CD4-positive, CD25-positive, alpha-beta regulatory T cell (primary cell): ENCODE measurements at places on chromosomes 5 and 9. TPM values are rescaled to one million over a fixed set of nuclear protein-coding genes. Genes with fewer than 3 reads are reported as not detected.
A peak's percentile ranks its signal among the peaks of the same experiment; 100 is the strongest.

- peaks cover 25% of the 10 kb centered on the region for H3K36me3 ChIP-seq
- peak overlapping the region; percentile 89 for H3K4me3 ChIP-seq
- peak overlapping the region; percentile 72 for H3K27ac ChIP-seq
These were observed 645 bp downstream of the SAP30L start for GRCh38 chr5:154446195-154447088.

The STC2 gene
- total RNA-seq: not detected

DNA sequence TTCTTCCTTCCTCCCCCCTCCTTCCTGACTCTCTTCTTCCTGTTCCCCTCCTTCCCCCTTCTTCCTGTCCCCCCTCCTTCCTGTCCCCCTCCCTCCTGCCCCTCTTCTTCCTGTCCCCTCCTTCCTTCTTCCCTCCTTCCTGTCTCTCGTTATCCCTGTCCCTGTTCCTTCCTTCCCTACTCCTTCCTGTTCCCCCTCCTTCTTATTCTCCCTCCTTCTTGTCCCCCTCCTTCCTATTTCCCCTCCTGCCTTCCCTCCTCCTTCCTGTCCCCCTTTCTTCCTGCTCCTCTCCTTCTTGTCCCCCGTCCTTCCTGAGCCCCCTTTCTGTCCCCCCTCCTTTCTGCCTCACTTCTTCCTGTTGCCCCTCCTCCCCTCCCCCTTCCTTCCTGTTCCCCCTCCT lies 70.6 kb downstream of the COL5A1 start:
- H3K4me3 ChIP-seq: no peak overlapping the region
- H3K36me3 ChIP-seq: no peaks in the 10 kb centered on the region
- H3K27ac ChIP-seq: peak overlapping the region; percentile 68
- no peaks in the 10 kb centered on the region for H3K4me1 ChIP-seq
- no peak for DNase-seq

The AGTPBP1 gene
- 55.6 TPM for total RNA-seq

- no peak for DNase-seq
- H3K4me1 ChIP-seq: no peaks in the 10 kb centered on the region
- H3K36me3 ChIP-seq: no peaks in the 10 kb centered on the region
- H3K4me3 ChIP-seq: no peak overlapping the region
- H3K27me3 ChIP-seq: peaks cover 31% of the 10 kb centered on the region
- no peak overlapping the region for H3K27ac ChIP-seq
These were observed 108.4 kb downstream of the ESM1 start for GRCh38 chr5:54876976-54877375.

DNA sequence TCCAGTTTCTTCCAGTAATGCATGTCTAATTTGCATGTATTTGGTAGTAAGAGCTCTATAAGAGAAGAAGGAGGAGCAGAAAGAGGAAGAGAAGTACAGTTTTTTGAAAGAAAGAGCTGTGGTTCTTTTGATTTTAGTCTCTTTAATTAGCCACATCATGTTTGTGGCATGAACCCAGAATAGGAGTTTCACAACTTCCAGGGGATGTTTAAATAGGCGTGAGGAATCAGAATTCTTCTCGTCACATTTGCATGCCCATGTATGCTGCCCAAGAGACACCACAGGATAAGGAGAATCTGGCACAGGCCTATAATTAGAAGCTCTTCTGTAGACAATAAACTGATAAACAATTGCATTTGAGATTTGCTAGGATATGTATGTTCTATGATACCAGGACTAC lies 78.7 kb downstream of the GAS1 start:
- no peaks in the 10 kb centered on the region for H3K4me1 ChIP-seq
- no peak for DNase-seq
- H3K27me3 ChIP-seq: peaks cover 2% of the 10 kb centered on the region
- no peak overlapping the region for H3K27ac ChIP-seq

DNA sequence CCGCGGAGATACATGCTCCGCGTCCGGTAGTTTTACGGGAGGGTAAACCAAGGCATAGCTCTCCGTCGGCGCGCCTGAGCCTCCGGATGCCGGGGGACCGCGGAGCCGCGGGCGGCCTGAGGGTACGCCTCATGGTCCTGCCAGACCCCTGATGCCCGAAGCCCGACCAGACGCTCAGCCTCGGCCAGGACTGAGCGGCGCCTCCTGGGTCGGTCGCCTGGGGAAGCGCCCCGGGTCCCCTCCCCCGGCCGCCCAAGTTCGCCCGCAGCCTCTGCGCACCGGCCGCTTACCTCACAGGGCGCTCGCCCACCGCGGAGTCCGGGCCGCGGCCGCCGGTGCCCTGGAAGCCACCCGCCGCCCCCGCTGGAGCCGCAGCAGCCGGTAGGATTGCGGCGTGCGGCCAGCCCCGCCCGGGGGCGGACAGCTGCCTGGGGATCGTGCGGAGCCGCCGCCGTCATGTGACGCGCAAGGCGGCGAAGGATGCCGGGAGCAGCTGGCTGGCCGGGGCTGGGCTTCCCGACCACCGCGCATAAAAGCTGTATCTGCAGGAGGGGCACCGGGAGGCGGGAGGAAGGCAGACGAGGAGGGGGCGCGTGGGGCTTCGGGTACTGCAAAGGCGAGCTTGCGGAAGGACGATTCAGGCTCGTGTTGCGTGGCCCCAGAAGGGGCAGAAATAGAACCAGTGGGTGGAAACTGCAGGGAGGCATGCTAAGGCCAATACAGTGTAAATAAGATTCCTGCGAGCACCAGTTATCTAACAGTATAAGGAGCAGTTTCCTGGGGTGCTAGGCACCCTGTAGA lies at the start of gene FBXO10:
Gene FBXO10, minus strand, starts transcription at position 460 of the 801 bp plus-strand sequence. CDS start 34,612 bp downstream, outside the sequence.
- H3K4me3 ChIP-seq: peak within 1 kb of the TSS; percentile 67
- peak; percentile 12 for DNase-seq
- peaks cover 11% of the 10 kb centered on the region for H3K4me1 ChIP-seq
- no peaks in the 10 kb centered on the region for H3K27me3 ChIP-seq
- no peak within 1 kb of the TSS for H3K27ac ChIP-seq

The GABBR2 gene
- not detected for total RNA-seq

The FXN gene
- total RNA-seq: 15.4 TPM

- H3K36me3 ChIP-seq: no peaks in the 10 kb centered on the region
- no peak overlapping the region for H3K4me3 ChIP-seq
These were observed 17.8 kb downstream of the SPIN1 start for GRCh38 chr9:88406051-88406450.

- no peak overlapping the region for H3K27ac ChIP-seq
- no peak overlapping the region for H3K4me3 ChIP-seq
- H3K4me1 ChIP-seq: peaks cover 15% of the 10 kb centered on the region
- H3K36me3 ChIP-seq: no peaks in the 10 kb centered on the region
These were observed 3.8 kb upstream of the NEUROG1 start for GRCh38 chr5:135539430-135540005.

The HCN1 gene
- not detected for total RNA-seq

- H3K4me3 ChIP-seq: no peak overlapping the region
- H3K36me3 ChIP-seq: no peaks in the 10 kb centered on the region
- no peak for DNase-seq
- no peak overlapping the region for H3K27ac ChIP-seq
- H3K4me1 ChIP-seq: no peaks in the 10 kb centered on the region
These were observed 95.5 kb upstream of the KCNN2 start for GRCh38 chr5:114266374-114266773.

The SLC6A7 gene
- not detected for total RNA-seq

- no peak overlapping the region for H3K27ac ChIP-seq
- H3K36me3 ChIP-seq: no peaks in the 10 kb centered on the region
- no peaks in the 10 kb centered on the region for H3K27me3 ChIP-seq
- no peaks in the 10 kb centered on the region for H3K4me1 ChIP-seq
These were observed 20.0 kb upstream of the SPATA31E1 start for GRCh38 chr9:87862536-87863268.

The WDR55 gene
- total RNA-seq: 47.5 TPM

DNA sequence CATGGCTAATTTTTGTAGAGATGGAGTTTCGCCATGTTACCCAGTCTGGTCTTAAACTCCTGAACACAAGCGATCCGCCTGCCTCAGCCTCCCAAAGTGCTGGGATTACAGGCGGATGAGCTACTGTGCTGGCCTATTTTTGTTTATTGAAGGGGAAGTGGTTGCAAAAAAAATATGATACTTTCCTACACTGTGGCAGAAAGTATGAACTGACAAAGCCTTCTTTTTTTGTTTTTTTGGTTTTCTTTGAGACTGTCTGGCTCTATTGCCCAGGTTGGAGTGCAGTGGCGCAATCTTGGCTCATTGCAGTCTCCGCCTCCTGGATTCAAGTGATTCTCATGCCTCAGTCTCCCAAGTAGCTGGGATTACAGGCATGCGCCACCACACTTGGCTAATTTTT lies 50.9 kb downstream of the OSTF1 start:
- peaks cover 55% of the 10 kb centered on the region for H3K36me3 ChIP-seq
- no peak for DNase-seq
- no peaks in the 10 kb centered on the region for H3K27me3 ChIP-seq
- peaks cover 38% of the 10 kb centered on the region for H3K4me1 ChIP-seq
- H3K27ac ChIP-seq: peak overlapping the region; percentile 68

GRCh38 chr9:122789256-122790046 lies 718 bp downstream of the OR5C1 start:
- no peaks in the 10 kb centered on the region for H3K36me3 ChIP-seq
- no peaks in the 10 kb centered on the region for H3K27me3 ChIP-seq
- no peak overlapping the region for H3K27ac ChIP-seq
- H3K4me1 ChIP-seq: no peaks in the 10 kb centered on the region
- no peak for DNase-seq

- no peaks in the 10 kb centered on the region for H3K4me1 ChIP-seq
- H3K27me3 ChIP-seq: peaks cover 3% of the 10 kb centered on the region
- H3K27ac ChIP-seq: no peak overlapping the region
These were observed 198.7 kb downstream of the GNA14 start for GRCh38 chr9:77449240-77450084.

The ZFP2 gene
- 0.30 TPM for total RNA-seq
